Iris pigment epithelial cell (primary cell): ENCODE measurements at places on chromosomes 4 and X.
A peak's percentile ranks its signal among the peaks of the same experiment; 100 is the strongest.

DNA sequence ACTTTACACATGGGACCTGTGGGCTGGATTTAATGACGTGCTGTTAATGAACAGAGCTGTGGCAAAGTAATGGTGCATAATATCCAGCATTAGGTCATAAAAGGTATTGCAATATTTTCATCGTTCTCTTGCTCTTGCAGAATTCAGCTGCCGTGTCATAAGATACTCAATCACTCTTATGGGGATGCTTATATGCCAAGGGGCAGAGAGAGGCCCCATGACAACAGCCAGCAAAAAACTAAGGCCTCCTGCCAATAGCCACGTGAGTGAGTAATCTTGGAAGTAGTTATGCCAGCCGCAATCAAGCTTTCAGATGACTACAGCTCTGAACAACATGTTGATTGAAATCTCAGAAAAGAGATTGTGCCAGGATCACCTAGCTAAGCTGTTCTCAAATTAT lies 616.9 kb downstream of the FSTL5 start:
- peak; percentile 9 for DNase-seq

GRCh38 chr4:151694961-151695720 lies 65.7 kb downstream of the GATB start:
- DNase-seq: no peak

- DNase-seq: no peak
Measured at GRCh38 chr4:94744850-94745249, 12.9 kb upstream of the BMPR1B start.

GRCh38 chr4:178136736-178137345 lies 694.6 kb upstream of the AGA start:
- no peak for DNase-seq

GRCh38 chr4:90689739-90690138 lies 562.5 kb downstream of the CCSER1 start:
- no peak for DNase-seq

DNA sequence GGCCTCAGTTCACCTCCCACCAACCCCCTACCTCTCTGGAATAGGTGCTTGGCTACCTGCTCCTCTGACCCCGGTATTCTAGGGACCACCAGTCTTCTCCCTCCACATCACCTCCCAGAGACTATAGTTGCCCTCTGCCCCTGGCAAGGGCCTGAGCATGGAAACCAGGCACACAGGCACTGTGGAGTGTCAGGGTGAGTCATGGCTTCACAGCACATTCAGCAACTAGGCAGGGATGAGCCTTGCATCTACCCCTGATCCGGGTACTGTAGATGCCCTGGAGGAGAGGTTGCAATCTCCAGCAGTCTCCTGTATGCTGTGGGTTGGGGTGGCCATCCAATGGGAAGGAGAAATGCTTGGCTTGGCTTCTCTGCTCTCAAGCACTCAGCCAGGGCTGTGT lies 472.7 kb downstream of the IDS start:
- no peak for DNase-seq

GRCh38 chr4:107719207-107719921 lies 670 bp downstream of the PAPSS1 start:
- peak; percentile 47 for DNase-seq

DNA sequence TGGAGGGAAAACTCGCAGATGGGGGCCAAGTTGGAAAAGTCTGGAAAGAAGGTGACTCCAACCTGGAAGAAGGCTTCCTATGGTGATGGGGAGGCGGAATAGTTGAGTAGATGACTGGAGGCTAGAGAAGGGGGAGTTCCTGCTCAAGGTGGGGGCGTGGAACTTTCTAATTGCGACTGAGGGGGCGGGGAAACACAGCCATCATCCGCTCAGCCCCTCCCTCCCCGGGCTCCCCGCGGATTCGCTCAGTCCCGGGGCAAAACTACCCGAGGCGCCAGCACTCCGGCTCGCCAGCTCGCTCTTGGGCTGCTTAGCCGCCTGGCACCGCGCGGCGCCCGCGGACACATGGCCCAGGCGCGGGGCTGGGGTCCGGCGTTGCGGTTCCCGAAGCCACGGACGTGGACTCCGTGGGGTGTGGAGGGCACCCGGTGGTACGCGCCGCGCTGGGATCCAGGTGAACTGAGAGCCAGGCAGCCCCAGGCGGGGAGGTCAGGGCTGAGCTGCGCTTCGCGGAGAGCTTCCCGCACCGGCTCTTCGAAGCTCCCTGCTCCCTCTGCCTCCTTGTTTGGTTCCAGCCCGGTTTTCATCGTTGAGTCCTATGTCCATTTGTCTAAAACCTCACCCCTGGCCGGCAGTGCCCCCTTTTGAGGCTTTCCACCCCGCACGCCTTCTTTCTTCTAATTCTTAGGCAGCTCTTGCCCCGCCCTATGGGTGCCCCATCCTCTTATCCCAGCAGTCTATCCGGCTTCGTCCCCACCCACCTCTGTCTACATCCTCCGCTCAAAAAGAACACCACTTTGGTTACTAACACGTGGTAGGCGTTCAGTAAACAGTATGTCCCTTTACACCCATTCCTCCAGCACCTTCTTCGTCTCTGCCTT lies 38.9 kb downstream of the STARD8 start:
- DNase-seq: no peak

- DNase-seq: no peak
Measured at GRCh38 chrX:3599802-3600430, 113.5 kb downstream of the PRKX start.

DNA sequence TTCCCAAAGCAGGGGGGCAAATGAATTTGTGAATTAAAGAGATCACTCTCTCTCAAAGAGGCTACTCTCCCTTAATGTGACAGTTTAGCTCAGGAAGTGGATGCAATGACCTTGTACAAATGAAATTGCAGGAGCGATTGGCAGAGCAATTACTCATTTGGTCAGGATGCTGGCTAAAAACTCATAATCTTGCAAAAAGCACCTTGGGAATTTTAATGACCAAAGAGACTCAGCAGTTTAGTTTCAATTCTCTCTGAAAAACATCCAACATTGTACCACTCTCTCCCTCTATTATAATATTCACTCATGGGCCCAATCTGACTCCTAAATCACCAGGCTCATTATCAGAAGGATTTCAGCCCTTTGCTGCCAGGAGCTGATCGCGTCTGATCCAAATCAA lies 26.1 kb downstream of the PDGFC start:
- DNase-seq: peak; percentile 51

GRCh38 chr4:114791976-114792375 lies 193.4 kb downstream of the UGT8 start:
- no peak for DNase-seq

GRCh38 chr4:185093603-185094002 lies 49.5 kb upstream of the SLC25A4 start:
- no peak for DNase-seq

DNA sequence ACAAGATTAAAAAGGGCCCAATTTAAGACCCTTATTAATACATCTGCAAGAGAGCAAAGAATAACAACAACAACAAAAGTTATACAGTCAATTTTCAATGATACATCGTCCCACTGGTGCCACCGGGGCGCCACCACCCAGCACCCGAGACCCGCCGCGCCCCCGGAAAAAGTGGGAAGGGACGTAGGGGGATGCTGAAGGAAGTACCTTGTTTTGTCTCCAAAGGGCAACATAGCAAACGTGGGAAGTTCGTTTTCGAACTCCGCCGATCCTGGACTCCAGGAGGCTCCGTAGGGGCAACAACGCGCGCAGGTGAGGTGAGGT lies 1.7 kb downstream of the PDE5A start:
- DNase-seq: no peak

GRCh38 chr4:158783785-158784184 lies 15.0 kb downstream of the FNIP2 start:
- DNase-seq: peak; percentile 79

GRCh38 chr4:616911-617643 lies 8.3 kb upstream of the PDE6B start:
- DNase-seq: no peak

DNA sequence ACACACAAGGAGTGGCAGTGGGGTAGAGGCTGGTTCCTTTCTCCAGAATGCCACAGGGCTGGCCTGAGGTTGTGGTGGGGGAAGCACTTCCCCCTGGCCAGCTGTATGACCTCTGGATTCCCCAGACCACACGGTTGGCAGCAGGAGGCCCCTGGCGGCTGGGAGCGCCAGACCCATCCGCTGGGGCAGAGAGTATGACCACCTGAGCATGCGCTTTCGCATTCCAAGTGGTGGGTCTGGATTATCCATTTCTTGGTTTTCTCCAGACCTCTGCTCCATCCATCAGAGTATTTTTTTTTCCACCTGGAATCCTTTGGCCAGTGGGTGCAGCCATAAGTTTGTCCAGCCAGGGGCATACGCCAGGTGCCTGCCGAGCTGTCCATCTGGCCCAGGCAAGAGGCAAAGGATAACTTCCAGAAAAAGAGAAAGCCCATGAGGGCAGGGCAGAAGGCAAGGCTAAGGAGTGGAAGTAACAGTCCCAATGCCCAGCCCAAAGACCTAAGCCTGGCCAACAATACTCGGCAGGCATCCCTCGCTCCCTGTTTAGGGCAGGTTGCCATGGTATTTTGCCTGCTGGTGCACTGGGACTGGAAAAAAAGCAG lies 39.3 kb downstream of the NHSL2 start:
- no peak for DNase-seq

GRCh38 chrX:11407331-11408108 lies 114.3 kb downstream of the AMELX start:
- peak; percentile 60 for DNase-seq

DNA sequence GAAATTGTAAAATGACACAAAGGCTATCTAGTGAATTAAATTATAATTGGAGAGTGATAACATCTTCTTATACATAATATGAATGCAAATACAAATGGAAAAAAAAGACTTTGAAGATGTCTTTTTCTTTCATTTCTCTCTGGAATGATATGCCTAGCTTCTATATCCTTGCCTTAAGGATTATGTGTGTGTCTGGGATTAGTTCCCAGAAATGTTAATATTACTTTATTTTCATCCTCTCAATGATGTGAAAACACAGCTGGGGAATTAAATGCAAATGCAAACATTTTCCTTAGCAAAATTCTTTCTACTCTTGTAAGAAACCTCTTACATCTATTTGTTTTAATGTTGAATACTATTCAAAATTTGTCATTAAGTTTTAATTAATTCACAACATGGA lies 441.9 kb downstream of the FSTL5 start:
- no peak for DNase-seq

GRCh38 chr4:17962171-17962570 lies 59.4 kb downstream of the LCORL start:
- peak; percentile 12 for DNase-seq

- DNase-seq: no peak
Measured at GRCh38 chr4:6524436-6524835, 50.6 kb upstream of the MAN2B2 start.

DNA sequence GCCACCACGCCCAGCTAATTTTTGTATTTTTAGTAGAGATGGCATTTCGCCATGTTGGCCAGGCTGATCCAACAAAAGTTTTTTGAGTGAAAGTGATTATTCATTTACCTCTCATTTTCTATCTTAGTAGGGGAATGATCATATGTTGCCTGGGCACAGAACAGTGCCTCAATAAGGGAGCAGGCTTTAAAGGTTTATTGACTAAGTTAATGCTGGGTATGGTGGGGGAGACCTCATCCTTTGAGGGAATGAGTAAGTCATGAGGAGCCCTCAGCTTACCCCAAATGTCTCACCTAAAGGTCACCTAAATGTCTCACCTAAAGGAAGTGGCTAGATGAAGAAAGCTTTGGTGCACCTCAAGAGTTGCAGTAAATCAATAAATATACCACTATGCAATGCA lies 109.0 kb downstream of the CLCN4 start:
- DNase-seq: no peak

DNA sequence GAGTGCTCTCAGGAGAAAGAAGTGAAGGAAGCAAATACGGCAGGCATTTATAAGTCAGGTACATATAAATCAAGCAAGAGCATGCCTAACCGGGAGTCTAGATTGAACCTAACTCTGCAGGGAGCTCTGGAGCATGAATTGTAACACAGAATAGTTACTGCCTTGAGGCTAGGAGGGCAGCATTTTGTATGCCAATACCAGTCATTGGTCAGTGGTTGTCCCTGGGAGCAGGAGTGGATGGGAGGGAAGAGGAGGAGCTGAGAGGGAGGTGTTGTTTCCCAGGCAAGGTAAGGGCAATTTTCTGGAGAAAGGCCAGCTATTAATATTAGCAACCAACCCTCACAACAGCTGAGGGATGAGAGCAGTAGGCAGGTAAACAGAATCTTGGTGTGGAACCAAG lies 224.7 kb upstream of the DCAF8L1 start:
- DNase-seq: no peak

GRCh38 chr4:82710197-82710929 lies 88.2 kb downstream of the SCD5 start:
- DNase-seq: no peak

- DNase-seq: no peak
Measured at GRCh38 chr4:99013402-99013843, 17.9 kb downstream of the METAP1 start.
